RWPE1 (cell line): ENCODE measurements at places on chromosomes 2 and 18.
A peak's percentile ranks its signal among the peaks of the same experiment; 100 is the strongest.

DNA sequence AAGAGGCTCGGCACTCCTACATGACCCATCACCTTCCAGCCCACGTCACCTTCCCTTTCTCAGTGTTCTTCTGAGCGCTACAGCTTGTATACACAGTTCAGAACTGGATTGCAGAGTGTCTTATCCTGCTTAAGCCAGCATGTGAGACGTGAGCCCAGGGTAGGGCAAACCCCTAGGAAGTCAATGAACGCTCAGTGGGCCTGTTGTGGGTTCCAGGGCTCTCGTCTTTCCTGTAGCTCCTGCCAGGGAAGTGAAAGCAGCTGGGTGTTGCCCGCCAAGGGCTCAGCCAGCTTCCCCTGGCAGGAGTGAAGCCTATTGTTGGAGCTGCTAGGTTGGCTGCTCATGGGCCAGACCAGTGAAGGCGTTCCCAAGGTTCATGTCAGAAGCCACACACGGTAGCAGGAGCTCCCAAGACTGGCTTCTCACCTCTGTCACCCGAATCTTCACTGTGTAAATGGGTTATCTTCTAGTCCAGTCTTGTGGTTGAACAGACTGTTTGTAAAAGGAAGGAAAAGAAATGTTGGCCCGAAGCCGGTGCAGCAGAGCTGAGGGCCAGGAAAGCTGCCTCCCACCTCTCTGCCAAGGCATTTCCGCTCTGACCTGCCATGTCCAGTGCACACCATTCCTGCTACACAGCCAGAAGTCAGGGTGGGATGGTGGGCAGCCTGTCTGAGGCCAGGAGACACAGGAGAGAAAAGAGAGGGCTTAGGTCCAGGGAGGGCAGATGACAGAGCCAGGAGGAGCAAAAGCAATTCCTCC, 69.6 kb upstream of the RMDN2 start:
- DNase-seq, result no peak

- DNase-seq, result peak; percentile 84
Observed at GRCh38 chr2:196601430-196602306, 37.8 kb upstream of the CCDC150 start.

GRCh38 chr18:46657115-46657955, at the start of gene LOXHD1:
LOXHD1 (minus strand) TSS chr18:46657220; CDS start chr18:46657033, 187 bp downstream.
- no peak for DNase-seq

GRCh38 chr2:215624423-215624829, 188.6 kb upstream of the FN1 start:
- DNase-seq, result peak; percentile 25

- DNase-seq, result no peak
Observed at GRCh38 chr2:99325384-99325783, 10.7 kb downstream of the TXNDC9 start.

- DNase-seq, result peak; percentile 26
Observed at GRCh38 chr2:135916207-135916606, 40.0 kb upstream of the MCM6 start.

DNA sequence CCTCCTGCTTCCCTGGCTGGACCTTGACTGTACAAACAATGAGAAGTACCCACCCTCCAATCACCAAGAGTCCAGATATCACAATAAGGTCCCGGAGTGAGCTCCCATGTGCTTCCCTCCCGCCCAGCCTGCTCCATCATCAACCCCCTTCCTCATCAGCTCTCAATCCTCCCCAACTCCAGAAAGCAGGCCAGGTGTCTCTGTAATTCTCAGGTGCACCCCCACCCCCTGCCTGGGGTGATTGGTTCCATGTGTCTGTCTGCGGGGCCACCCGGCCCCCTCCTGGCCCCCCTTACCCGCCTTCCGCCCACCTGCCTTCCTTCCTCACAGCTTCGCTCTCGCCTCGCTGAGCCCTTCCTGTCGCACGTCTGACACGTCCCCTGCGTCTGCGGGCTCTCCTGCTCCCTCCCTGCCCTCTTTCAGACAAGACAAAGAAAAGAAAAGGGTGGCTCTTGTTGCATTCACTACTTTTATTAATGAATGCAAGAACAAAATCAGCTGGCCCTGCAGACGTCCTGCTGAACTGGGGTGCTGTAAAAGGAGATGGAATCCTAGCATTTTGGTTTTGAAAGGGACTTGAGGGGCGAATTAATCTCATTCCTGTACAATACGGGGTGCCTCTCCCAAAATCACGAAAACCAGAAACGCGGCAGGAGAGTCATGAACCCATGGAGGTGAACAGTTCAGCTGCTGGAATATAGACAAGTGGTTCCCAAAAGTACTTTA, 26.5 kb upstream of the IGFBP2 start:
- no peak for DNase-seq

GRCh38 chr2:127542231-127542630, 6.7 kb downstream of the MYO7B start:
- no peak for DNase-seq

DNA sequence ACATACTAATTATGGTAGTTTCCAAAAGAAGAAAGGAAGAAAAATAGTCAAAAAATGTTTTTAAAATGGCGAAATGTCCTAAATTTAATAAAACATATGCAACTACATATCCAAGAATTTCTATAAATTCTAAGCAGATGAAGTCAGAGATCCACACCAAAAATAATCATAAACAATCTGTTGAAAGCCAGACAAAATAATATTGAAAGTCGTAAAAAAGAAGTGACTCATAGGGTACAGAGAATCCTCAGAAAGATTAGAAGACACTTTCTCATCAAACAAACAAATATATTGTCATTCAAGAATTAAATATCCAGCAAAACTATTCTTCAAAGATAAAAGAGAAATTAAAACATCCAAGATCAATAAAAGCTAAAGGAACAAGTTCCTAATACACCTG, 281.4 kb upstream of the ZNF804A start:
- no peak for DNase-seq

DNA sequence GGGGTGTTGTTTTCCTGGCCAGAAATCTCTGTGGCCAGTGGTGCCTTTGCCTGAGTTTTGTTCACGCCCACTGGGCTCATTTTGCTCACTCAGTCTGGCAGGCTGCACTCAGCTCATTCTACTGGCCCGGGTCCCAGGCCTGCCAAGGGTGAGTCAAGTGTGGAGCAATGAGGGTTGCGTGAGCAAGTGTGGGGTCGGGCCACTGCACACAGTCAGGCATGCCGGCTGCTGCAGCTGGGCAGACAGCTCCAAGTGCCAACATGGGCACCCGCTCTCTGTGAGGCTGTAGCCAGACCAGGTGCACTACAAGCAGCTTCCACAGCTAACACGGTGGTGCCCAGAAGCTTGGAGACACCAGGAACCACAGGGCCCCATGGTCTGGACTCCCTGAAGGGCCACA, 801.1 kb upstream of the RAB6C start:
- peak; percentile 14 for DNase-seq

- DNase-seq, result no peak
Observed at GRCh38 chr2:30765876-30766470, 41.3 kb downstream of the CAPN13 start.

DNA sequence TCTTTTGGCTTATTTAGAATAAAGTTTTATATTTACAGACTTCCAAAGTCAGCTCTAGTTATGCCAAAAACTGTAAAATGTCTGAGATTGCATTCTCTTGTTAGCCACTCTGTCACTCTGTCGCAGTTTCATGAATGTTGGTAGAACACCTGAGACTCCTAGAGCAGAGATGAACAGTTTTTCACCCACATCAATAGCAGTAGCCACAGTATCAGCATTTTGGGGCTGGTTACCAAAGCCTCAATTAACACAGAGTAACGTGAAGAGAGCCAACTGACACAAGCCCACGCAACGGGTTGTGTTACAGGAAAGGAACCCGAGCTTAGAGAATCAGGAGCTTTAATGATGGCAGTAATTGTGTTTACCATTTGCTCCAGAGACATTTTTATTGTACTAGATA, 443.0 kb upstream of the SLC39A10 start:
- DNase-seq, result no peak

- DNase-seq, result no peak
Observed at GRCh38 chr2:33505966-33506365, 29.5 kb downstream of the RASGRP3 start.

DNA sequence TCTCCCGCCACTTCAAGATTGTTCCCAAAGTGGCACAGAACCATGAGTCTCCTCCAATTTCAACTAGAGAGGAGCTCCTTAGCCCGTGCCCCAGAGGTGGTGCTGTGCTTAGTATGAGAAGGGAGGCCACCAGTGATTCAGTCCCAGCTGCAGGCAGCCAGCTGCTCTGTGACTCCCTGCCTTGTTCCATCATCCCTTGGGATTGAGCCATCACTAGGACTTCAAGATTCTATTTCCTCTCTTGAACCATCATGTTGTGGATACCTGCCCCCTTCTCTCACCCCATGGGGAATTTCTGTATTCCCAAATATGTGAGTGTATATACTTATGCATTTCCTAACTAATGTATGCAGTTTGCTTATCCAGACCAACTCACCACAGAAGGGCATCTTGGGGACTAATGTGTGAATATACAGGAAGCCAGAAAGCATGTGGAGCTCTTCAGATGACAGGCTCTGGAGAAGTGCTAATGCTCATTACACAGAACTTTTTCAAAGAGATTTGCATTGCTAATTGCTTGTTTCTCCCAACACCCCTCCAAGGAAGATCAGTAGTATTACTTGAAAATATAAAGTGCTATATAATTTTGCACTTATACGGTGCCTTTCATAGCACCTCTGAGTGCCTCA, 111.0 kb upstream of the MAP3K20 start:
- no peak for DNase-seq

GRCh38 chr2:88016086-88016959, at the start of gene RNU2-63P:
RNU2-63P (minus strand) TSS chr2:88016547.
- DNase-seq, result peak; percentile 84

DNA sequence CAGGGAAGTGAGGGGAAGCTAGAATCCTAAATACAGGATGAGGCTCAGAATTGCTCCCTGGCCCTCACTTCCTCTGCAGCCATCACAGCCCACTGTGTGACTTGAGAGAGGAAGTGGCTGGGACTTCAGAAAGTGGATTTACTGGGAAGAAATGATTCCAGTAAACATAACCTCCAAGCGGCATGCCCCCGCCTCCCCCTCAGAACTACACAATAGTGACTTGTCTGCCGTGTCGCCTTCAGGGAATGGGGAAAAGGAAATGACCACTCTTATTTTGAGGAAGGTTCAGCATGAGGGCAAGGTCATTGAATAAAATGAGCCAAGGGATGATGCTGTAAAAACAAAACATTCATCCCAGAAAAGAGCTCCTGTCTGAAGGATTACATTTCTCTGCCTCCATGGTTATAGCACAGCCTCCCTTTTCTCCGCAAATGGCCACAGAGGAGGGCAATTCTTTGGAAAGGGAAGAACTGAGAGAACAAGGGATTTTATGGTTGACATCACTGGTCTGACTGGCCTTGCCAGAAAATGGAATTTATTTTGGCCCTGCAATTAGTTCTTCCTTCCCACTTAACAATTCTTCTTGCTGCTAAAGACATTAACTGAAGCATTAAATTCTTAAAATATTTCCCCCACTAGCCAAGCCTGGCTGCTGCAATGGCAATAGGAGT, 78.9 kb upstream of the DAPL1 start:
- no peak for DNase-seq

DNA sequence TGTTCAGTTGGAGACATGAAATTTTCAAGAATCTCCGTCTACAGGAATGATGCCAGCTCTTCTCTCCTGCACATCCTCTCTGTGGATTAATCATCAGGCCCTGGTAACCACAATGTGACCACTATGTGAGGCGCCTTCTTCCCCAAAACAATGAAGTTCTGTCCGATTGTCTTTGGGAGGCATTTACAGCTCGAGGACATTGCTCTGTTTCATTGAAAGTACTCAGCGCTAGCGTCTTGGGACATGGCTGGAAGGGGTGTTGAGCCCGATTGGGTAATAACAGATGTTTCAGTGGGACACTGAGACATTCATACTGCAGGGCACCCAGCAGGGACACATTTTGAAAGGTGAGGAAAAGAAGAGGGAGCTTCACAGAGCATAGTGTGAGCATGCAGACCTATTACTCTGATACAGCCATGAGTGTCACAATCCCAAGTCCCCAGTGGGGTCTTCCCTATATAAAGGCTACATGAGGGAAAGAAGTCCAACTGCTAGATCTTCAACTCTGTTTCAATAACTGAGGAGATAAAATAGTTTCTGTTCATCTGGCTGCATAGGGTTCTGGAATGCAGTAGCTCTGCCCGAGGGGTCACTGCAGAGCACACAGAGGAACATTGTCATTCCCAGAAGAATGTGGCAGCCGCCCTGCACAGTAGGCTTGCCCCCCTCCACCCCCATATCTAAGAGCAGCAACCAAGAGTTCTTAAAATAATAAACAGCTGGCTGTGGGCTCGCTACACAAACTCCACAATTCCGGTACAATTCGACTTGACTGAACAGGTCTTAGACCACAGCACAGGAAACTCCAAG, 237.3 kb downstream of the OSR1 start:
- peak; percentile 57 for DNase-seq

GRCh38 chr2:43708178-43708577, 31.9 kb upstream of the C1GALT1C1L start:
- DNase-seq, result no peak

DNA sequence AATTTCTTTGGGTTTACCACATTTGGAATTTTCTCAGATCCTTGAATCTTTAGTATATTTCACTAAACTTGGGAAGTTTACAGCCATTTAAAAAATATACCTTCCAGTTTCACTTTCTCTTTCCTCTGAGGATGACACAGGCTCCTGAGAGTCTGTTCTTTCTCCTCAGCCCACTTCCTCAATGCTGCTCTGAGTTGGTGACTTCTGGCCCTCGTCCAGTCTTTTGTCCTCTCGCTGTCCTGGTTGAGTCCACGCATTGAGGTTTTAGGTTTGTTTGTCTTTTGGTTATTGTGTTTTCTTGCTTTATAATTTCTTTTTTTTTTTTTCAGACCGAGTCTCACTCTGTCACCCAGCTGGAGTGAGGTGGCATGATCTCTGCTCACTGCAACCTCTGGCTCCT, 40.7 kb upstream of the GALR1 start:
- peak; percentile 19 for DNase-seq

GRCh38 chr18:8084160-8084559, 517.0 kb downstream of the PTPRM start:
- DNase-seq, result peak; percentile 68

GRCh38 chr18:50590593-50590992, 30.7 kb downstream of the MAPK4 start:
- DNase-seq, result no peak

DNA sequence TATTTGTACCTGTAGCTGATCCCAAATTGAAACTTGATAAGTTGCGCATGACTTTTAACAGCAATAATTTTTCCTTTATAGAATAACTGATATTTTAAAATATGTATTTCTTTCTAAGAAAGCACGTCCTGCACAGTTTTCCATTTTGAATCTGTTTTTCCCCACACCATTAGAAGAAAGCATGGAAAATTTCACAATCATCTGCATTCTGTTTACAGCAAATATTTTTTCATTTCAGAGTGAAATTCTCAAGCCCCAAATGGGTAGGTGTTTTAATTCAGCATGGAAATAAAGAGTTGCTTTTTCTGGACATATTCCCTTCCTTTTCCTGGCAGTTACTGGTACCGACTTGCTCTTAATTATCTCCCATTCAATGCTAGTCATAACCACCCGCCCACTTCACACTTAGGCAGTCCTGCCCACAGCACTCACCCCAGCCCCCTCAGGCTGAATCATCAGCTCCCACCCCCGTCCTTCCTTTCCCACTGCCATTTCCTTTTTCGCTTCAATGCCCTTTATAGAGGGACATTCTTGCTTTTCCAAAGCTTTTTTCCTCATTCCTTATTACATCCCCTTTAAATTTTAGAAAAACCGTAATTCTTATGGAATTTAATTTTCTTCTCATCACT, 89.2 kb upstream of the GLS start:
- peak; percentile 59 for DNase-seq

- peak; percentile 79 for DNase-seq
Observed at GRCh38 chr2:36785179-36785795, 88.8 kb downstream of the VIT start.
